ENCODE measurements at places on chromosomes 3 and 15. TPM values are rescaled to one million over a fixed set of nuclear protein-coding genes. Genes with fewer than 3 reads are reported as not detected.

RARRES1 gene
- 1.8 TPM for total RNA-seq

PDIA3 gene
- 757 TPM for total RNA-seq

CACNA2D2 gene
- total RNA-seq: not detected

GOLGA6A gene
- total RNA-seq: not detected

IL16 gene
- 2.1 TPM for total RNA-seq

GPR27 gene
- not detected for total RNA-seq

SAMD7 gene
- total RNA-seq: not detected

C3orf22 gene
- total RNA-seq: not detected

PPP1R14D gene
- total RNA-seq: not detected

PLA2G4F gene
- total RNA-seq: not detected

P2RY14 gene
- total RNA-seq: not detected

Data from endothelial cell of umbilical vein (primary cell).